ENCODE measurements at places on chromosomes 2 and 18.

GRCh38 chr2:111226876-111227700 lies 106.4 kb downstream of the BCL2L11 start:
- DNase-seq = no peak

DNA sequence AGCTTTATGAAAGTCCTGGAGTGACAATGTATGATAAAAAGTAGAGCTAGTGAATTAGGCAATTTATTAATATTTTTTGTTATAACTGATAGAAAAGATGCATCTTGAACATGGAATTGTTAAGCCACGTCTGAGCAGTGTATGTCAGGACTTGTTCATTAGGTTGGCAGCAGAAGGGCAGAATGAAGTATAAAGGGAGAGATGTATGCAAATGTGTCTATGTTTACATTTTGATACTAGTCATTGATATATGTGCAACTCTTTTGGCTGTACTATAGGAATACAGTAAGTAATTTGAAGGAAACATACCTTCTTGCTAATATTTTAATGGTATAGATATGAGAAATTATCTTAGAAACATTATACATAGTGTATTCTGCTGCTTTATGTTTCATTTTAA lies 49.0 kb upstream of the TMEM247 start:
- DNase-seq = no peak

GRCh38 chr2:232882505-232883115 lies 12.5 kb downstream of the SNORC start:
- no peak for DNase-seq

DNA sequence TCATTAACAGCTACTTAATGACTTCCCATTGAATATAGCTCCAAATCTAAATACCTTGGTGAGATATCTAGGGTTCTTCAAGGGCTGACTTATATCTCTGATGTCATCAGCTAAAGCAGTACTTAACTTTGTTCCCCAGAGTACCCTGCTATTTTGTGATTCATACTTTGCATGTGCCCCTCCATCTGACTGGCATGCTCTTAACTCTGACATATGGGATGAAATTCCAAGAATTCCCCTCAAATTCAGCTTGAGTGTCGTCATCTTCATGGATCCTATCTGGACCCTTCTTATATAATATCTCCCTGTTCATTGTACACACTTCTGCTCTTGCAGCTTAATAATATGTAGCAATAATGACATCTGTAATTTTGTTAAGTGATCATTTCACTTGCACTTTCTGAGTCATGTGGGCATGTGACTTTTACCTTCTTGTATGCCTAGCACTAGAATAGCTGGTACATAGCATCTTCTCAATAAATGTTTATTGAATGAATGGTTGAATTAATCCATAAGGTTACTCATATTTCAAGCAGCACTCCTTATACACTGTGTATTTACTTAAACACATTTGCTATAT lies 172.9 kb downstream of the WDR7 start:
- no peak for DNase-seq

DNA sequence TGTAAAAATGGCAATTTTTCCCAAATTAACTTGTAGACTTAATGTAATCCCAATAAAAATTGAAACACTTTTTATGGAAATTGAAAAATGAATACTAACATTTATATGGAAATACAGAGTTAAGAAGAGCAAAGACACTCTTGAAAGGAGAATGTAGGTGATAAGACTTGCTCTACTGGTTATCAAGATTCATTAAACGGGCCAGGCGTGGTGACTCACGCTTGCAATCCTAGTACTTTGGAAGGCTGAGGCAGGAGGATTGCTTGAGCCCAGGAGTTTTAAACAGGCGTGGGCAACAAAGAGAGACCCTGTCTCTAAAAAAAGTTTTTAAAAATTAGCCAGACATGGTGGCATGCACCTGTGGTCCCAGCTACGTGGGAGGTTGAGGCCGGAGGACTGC lies 29.5 kb upstream of the ZNF396 start:
- no peak for DNase-seq

- DNase-seq = peak; percentile 83
These were observed 16.8 kb upstream of the HES6 start for GRCh38 chr2:238256594-238257104.

DNA sequence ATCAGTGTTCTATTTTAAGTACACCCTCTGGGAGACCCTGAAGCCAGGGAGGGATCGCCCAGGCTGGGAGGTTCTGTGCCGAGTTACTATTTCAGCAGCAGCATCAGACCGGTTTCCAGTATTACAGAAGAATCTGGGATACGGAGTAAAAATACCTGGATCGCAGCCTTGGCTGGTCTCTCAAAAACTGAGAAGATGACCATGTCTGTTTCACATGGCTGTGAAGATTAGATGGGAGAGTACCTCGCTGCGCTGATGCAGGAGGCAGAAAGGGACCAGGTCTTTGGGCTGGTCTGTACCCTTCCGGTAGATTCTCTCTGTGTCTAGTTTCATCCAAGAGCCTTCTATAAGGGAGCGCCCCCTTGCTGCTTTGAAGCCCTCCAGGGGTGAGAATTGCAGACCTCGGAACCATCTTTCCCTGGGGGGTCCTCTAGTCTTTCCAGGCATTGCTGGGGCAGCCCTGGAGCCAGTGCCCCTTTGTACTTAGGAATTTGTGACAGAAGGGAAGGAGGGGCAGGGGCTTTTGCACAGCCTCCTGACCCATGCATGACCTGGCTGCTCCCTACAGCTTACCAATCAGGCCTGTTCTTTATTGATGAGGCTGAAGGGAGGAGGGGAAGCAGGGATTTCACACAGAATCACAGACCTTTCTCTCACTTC lies 56.3 kb upstream of the MAPRE3 start:
- no peak for DNase-seq

DNA sequence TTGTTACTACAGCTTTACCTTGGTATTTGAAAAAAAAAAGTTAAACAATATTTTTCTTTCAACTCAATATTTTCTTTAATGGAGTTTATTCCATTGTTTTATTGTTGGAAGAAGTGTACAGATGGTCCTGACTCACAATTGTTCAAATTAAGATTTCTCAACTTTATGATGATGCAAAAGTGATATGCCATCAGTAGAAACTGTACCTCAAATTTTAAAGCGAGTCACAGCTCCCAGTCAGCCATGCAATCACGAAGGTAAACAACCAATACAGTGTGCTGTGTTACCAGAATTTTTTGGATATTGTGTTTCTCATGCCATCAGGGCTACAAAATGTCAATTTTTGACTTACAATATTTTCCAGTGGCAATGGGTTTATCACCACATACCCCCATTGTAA lies 54.0 kb upstream of the COL5A2 start:
- DNase-seq = no peak

DNA sequence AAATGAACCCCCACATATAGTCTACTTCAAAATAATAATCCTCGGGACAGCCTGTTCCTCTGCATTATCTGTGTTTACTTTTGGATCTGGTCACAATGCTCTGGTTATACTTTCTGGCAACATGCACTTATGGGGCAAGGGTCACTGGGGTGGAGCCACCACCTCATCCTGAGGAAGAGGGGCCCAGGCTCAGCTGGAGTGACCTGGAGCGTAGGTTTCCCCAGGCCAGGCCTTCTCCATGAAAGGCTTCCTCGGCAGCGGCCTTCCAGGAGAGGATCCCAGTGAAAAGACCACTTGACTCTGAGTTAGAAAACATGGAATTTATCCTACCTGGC lies 237.4 kb downstream of the SETBP1 start:
- peak; percentile 51 for DNase-seq

DNA sequence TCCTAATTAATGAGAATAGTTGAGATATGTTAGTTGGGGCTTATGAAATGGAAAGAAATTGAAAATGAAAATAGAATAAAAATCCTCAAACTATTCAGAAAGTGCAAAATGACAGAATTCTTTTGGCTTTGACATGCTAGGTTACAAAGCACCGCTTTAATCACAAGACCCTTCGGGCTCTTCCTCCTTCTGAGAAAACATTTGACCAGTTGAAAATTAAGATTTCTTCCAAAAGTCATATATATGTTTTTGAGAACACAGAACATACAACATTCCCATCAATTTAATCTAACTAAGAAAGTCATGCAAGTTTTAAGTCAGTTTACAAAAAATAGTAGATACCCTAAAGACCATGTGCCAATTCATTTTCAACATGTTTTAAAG lies 2.2 kb upstream of the SLC40A1 start:
- DNase-seq = no peak

DNA sequence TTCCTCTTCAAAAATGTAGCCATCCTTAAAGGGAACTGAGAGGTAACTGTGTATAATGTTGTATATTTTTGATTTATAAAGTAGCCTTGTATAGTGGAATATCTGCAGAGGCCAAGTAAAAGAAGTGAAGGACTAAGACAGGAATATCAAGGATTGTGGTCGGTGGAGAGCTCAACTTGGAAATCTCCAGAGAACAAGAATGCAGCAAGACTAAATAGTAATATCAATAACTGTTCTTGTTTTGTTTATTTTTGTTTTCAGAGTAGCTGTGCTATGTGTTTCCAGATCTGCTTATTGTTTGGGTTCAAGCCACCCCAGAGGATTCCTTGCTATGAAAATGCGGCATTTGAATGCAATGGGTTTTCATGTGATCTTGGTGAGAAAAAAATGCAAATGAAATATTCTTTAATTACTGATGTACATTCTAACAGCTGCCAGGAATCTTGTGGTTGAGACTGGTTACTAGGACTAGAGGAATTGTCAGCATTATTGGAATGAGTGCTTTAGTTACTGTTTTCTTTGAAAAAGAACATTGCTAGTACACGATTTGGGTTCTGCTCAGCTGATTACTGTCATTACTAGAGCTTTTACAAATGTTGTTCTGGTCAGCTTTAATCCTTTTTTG lies 25.0 kb downstream of the FASTKD2 start:
- no peak for DNase-seq

- no peak for DNase-seq
These were observed 89.6 kb upstream of the MAP3K20 start for GRCh38 chr2:172986040-172986439.

GRCh38 chr2:62539606-62540407 lies 33.8 kb upstream of the TMEM17 start:
- DNase-seq = no peak

DNA sequence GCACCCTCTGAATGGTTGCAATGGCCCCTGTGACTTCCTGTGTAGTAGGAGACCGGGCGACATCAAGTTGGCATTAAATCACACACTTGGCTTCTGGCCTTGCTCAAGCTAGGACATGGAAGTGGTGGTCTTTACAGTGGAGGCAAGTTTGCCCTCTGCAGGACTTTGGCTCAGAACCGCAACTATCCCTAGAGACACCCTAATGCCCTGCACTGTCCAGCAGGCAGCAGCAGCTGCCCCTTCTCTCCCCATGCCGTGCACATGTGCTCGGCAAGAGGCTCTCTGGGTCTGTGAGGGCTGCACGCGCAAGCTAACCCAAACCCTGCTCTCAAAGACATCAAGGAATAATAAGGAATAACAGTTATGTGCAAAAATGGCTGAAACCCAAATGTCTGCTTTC lies 106.5 kb downstream of the COL6A3 start:
- DNase-seq = no peak

DNA sequence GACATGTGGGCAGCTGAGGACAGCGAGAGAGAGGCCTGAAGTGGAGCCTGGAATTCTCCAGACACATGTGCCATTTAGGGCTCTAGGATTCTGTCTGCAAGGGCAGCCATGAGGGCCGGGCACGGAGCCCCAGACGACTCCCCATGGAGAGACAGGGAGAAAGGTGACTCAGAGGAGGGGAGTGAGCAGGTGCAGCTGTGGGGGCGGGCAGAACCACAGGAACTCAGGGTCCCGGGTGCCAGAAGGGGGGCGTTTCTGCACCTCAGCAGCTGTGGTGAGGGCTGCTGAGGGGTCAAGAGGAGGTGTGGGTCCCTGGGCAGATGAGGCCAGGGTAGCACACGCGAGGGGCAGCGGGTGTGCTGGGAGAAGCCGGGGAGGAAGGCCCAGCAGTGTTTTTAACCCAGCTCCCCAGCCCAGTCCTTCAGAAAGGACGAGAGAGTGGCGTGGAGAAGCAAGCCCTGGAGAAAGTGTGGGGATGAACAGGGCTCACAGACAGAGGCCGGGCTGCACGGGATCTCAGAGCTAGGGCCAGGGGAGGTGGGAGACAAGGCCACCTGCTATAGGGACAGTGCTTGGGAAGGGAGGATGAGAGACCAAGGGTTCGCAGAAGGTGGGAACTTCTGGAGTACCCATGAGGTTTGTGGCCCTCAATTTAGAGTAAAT lies 7.6 kb downstream of the GPR17 start:
- DNase-seq = no peak

DNA sequence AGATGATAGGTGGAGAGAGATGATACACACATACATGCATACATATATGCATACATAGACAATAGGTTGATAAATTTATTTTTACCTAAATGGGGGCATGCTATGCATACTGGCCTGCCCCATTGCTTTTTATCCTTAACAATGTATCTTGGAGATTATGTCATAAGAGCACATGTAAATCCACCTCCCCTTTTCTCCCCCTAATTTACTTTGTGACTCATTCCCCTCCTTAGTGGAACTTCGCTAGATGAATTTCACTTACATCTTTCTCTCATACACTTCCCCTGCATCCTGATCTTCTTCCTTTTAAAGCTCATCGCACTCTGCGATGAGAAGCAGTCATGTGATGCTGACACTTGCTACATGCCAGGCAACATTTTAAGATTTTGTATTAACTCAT lies 223.6 kb downstream of the C1D start:
- DNase-seq = no peak

DNA sequence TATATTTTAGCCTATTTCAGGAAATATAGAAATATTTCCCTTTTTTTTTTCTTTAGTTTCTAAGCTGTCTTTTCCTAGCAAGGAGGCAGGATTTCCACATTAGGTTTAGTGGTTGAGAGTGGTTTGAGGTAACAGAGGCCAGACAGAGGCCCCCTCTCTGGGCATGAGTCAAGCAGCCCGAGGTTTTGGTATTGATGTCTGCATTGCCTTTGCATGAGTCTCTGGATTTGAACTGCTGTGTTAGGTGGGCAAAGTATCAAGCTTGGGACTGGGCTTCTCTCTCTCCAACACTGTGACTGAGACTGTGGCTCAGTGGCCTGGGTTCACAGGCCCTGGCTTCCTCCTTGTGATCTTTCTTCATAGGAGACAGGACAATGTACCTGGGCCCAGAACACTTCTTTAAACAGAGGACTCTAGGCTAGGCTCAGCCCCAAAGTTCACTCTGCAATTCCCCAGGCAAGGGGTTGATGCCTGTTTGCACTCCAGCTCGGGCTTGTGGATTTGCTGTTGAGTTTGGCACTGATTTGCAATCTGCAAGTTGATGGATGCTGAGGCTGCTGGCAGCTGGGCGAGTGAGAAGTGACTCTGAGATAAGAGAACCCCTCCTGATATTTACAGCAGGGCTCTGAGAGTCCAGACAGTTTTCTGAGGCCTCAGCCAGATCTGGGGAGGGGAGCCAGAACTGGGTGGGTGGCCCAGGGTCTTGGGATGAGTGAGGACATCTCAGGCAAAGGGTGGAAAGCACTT lies 271.2 kb downstream of the EN1 start:
- DNase-seq = no peak

DNA sequence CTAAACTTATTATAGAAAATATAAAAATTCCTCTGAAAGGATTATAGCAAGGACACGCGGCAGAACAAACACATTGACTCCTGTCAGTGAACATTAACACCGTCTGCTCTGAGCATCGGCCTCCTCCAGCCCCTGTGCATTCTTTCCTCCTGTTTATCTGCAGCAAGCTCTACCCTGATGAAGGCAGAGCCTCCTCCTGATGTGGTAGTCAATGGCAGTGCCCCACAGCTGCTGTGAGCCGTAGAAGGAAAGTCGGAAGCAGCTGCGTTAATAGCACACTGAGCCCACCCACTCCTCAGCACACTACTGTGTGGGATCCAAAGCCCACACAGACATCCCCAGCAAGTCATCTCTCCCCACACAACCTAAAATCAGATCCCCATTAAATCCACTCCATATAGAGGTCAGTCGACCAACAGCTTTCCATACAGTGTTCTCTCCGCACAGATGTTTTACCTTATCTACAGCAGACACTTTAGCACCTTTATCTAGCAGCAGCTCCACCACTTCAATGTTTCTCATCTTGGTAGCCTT lies 41.0 kb downstream of the KIDINS220 start:
- no peak for DNase-seq
